ENCODE measurements at places on chromosomes 5 and 9.

- no peak for DNase-seq
Measured at GRCh38 chr5:56516441-56516840, 283.3 kb upstream of the ANKRD55 start.

- no peak for DNase-seq
Measured at GRCh38 chr5:149040421-149040820, 22.4 kb downstream of the SH3TC2 start.

- DNase-seq: no peak
Measured at GRCh38 chr9:129472651-129473102, 148.2 kb downstream of the C9orf50 start.

- DNase-seq: no peak
Measured at GRCh38 chr5:52491818-52492217, 295.9 kb upstream of the ITGA1 start.

DNA sequence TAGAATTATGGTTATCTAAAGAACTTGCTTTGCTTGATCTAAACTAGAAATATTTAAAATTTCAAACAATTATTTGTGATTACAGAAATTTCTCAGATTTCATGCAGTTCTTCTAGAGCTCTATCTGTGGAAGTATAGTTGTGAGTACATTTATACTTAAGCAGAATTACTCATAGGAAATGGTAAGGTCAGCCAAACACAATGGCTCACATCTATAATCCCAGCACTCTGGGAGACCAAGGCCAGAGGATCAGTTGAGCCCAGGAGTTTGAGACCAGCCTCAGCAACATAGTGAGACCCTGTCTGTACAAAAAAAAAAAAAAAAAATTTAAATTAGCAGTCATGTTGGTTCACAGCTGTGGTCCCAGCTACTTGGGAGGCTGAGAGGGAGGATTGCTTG, 71.0 kb downstream of the INVS start:
- no peak for DNase-seq
